IPS DF 19.7 (cell line): ENCODE measurements at places on chromosomes 5 and 9.

DNA sequence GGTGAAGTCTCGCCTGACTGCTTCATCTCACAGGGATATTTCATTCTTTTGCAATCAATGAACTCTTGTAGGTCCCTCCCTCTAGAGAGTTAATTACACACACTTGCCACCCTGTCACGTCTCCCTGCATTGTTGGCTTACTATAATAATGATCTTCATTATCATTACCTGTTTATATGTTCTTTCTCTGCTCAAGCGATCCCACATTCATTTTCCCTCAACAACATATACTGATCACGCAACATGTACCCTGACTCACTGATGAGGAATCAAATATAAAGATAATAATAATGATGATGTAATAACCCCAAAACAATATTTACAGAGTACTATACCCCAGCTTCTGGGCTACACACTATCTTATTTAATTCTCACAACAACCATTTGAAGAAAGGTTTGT lies 88.5 kb downstream of the FEM1C start:
- no peak for DNase-seq

- DNase-seq = no peak
Observed at GRCh38 chr9:116504893-116505480, 182.1 kb upstream of the TRIM32 start.

DNA sequence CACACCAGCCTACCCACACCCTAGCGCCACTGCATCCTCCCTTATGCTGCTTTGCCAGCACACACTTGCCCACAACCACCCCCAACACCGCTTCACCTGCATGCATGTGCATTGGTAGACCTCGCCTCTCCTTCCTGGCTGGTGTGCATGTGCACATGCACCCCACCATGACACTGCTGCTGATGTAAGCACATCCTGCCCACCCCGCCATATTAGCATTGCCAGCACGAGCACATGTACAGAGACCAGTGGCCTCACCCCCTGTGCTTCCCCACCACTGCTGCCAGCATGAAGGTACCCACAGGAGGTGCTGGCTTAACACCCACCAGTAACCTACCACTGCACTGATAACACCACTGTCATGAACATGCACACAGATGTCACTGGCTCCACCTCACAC lies 218.2 kb downstream of the SLCO4C1 start:
- no peak for DNase-seq

- DNase-seq = no peak
Observed at GRCh38 chr5:97751540-97751939, 568.5 kb upstream of the RIOK2 start.

DNA sequence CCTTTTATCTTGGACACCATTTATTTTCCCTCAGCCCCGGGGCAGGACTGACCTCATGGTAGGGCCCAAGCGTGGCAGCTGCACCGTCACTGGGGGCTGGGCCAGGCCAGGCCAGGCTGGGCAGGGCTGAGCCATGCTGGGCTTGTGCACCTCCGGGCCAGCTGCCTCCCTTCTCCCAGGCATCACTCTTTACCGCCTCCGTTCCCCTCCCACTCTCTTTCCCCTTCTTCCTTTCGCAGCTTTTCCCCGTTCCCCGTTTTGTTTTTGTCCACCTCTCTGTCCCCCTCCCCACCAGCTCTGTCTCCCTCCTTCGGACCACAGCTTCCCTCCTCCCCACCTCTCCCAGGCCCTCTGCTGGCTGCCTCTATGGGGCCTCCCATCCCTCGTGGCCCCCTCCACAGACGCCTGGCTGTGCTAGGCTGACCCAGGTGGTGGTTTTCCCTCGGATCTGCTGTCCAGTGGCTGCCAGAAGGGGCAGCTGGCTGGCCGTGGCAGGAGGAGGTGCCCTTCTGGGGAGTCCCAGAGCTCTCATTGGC lies 17.9 kb downstream of the FGF18 start:
- no peak for DNase-seq

DNA sequence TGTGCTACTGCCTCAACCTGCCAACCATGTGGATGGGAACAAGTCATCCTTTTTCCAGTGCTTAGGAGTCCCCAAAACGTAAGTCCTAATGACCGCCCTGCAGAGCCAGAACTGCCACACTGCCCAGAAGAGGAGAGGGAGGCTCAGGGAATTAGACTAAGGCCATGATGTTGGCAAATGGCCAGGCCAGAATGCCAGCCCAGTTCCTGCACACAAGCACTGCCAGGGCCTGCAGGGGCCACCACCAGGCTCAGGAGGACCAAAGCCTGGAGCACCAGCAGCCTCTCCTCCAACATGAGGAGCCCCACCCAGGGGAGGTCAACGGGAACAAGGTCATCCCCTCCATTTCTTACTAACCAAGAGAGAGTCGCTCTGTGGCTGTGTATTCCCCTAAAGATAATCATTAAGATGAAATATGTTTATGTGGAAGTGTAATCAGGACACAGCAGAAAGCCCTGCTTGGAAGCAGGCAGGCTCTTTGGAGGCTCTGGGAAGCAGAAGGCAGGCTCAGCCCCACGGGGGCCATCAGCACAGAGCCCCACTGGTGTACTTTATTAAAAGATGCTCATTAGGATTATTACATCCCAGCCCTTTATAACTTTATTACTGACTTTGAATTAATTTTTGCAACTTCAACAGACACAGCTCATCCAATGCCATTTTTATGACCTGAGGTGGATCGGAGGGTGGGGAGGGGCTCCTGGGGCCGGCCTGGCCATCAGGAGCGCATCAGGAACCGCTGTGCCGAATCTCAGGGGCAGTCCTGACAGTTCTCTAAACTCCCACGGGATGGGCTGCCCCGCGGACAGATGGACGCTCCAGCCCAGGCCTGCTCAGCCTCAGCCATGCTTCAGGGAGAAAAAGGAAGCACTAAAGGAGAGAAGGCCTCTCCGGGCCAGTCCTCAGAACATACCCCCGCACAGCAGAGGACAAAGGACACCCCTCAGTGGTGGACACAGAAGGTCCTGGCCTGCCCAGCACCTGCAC lies 127.0 kb downstream of the ADAMTS2 start:
- DNase-seq = no peak

- no peak for DNase-seq
Observed at GRCh38 chr9:114696814-114697544, 15.0 kb upstream of the TEX48 start.

GRCh38 chr5:119264186-119264585 lies 91.6 kb upstream of the TNFAIP8 start:
- no peak for DNase-seq

DNA sequence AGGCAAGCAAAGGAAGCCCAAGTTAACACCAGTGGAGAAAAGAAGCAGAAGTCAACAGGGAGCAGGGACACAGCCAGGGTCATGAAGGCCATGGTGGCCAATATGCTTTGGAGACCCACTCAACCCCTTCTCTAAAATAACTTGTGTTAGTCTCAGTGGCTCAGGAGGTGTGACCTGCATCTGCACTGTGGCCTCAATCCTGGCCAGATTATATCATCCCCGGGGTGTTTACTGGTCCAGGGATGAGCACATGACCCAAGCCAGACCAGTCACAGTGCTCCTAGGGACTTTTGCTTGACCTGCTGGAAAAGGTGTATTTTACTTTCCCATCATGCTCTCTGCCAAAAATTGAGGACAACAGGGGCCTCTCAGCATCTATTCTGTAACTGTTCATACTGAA lies 105.2 kb downstream of the DPYSL3 start:
- DNase-seq = no peak

- no peak for DNase-seq
Observed at GRCh38 chr5:140631831-140632365, 1.1 kb downstream of the CD14 start.

DNA sequence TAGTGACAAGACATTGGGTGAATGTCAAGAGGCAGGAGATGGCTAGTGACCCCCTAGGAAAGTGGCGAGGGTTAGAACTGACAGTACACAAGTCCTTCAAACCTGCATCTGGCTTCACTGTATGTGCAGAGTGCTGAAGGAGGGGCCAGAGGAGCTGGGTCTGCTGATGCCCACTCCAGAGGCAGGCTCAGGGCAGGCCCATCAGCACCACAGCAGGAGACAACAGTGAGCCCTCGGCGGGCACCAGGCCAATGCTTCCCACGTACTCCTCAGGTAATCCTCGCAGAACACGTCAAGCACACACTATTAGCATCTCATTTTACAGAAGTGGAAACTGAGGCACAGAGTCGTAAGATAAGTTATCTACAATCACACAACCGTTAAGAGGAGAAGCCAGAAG lies 76.1 kb upstream of the SH3PXD2B start:
- DNase-seq = no peak

- no peak for DNase-seq
Observed at GRCh38 chr5:55918087-55919035, 67.2 kb downstream of the IL31RA start.

DNA sequence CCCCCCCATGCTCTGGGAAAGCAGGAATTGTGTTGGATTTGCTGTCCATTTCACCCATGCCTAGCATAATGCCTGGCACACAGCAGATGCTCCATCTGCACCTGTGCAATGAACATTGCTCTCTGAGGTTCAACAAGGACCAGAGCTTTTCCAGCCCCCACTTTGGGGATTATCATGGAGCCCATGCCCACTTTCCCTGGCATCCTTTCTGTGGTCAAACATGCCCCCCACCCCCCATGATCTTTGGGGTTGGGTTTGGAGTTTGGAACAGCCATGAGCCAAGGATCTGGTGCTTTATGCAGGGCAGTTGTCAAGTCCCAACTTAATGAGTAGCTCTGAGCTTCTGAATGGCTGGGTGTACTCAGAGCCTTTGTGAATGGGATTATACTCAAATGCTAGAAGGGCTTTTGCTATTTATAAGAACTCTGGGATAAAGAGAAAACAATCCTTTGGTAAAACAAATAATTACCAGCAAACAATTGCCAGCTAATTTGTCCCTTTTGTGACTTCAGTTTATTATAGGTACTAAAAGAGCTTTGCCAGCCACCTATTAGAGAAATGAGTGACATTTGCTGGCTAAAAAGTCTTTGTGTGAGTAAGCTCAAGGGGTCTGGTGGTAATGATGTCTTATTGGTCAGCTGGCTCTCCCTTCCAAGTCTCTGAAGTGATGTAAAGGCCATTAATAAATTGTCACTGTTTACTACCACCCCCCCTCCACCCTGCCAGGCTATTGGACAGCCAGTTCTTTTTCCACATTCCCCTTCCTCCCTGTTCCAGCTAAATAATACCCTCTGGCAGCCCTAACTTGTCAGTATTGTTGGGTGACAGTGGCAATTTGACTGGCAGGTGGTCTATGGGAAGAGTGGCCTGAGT lies 182.3 kb downstream of the MACROH2A1 start:
- no peak for DNase-seq

DNA sequence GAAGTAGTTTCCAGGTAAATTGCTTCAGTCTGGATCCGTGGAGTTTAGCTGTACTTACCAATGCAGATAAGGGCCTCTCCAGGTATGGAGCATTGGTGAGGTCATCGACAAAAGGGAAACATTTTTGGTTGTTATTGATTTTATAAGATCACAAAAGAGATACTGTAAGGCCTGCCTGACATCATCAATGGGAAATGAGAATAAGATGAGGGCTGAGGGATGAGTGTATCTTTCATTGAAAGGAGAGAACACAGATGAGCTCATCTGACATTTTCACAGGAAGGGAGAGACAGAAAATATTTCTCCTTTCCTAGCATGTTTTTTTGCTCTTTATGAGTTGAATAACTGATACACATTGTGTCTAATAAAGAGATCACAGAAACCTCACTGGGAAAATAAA lies 233.6 kb downstream of the SAXO1 start:
- no peak for DNase-seq

DNA sequence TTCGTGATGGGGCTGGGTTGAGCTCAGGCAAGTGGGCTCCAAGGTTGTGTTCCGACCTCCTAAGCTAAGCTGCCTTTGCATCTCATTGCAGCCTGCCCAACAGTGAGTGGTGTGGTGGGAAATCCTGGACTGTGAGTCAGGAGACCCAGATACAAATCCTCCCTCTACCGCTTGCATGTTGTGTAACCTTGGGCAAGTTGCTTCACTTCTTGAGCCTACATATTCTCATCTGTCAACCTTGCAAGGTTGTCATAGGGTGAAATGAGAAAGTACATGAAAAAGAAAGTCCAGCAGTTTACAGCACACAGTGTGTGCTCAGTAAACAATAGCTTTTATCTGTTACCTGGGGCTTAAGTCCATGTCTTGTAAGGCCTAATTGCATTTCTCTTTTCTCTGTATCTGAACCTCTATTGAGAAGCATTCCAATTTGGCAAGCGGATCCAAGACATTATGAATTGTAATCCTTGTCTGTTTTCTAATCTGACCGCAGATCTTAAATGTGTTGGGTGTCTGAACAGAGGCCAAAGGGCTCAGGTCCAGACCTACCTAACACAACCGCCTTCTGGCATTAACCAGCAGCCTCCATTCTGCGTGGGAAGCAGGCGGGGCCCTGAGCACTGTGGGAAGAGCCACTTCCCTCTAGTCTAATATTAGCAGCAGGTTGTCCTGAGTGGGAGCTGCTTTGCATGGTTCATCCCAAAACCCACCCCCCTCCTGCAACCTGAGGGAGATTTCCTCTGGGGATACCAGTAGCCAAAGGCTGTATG lies 1.8 kb upstream of the GALNT12 start:
- DNase-seq = no peak

DNA sequence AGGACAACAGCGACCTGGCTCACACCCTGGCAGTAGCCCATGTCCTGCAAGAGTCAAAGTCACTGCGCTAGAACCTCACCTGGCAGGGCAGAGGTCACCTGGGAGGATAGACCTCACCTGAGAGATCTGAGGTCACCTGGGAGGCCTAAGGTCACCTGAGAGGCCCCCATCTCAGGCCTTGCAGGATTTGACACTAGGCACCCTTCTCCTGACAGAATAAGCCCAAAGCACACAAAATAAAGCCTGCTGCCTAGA lies 75.2 kb upstream of the SPTLC1 start:
- DNase-seq = no peak

DNA sequence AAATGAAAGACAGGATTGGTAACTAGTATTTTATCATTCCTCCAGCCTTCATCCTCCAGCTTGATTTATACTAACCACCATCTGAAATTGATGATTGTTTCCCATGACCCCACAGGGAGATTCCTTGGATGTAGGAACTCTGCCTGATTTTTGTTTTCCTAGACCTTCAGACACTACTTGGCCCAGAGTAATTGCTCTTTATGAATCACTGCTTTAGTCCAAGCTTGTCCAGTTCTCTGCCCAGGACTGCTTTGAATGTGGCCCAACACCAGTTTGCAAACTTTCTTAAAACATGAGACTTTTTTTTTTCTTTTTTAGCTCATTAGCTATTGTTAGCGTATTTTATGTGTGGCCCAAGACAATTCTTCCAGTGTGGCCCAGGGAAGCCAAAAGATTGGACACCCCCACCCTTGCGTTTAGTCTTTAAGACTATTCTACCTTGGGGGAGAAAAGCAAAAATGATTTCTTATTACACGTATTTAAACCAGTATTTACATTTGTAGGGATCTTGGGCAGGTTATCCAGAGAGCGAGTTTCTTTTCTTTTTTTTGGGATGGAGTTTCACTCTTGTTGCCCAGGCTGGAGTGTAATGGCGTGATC lies 18.4 kb downstream of the BASP1 start:
- no peak for DNase-seq

DNA sequence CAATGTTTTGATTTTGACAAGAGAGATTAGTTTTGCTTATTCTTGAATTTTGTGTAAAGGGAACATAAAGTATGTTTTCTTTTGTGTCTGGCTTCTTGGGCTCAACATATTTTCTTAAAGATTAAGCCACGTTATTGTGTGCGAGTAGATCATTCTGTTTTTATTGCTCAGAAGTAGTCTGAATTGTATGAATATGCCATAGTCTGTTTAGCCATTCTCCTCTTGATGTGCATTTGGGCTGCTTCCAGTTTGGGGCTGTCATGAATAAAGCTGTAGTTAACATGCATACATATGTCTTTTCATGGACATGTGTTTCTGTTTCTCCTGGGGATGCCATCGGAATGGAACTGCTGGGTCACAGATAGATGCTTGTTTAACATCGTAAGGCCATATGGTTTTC lies 198.9 kb downstream of the FANCC start:
- no peak for DNase-seq

- no peak for DNase-seq
Observed at GRCh38 chr9:8895106-8895860, 1095.7 kb upstream of the DMAC1 start.
